ENCODE measurements at places on chromosomes 1 and 21.

DNA sequence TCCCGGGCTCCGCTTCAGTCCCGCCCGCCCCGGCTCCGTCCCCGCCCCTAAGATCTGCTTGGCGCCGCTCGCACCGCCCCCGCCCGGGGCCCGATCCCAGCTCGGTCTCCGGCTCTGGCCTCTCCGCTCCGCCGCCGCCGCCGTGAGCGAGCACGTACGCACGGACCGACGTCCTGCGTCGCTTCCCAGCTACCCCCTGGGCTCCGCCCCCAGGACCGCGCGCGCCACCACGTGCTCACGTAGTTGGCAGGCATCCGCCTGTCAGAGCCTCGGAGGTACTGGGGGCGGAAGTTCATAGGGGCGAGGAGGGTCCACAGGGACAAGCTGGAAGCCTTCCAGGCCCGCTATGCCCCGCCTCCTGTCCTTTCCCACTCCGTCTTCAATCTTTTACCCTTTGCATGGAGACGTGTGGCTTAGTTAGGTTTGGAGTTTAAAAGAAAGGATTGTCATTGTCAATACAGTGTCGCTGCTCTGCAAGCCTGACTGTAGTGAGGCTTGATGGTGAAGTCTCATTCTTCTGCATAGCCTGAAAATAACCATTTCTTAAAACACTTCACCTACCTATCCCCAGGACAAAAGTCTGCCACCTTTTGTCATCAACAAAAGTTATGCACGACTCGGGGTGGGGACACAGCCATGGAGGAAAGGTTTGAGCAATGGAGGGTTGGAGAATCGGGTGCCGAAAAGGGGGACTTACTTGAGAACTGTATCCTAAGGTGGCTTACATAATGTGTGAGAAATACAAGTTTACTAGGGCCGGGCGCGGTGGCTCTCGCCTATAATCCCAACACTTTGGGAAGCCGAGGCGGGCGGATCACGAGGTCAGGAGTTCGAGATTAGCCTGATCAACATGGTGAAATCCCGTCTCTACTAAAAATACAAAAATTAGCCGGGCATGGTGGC, at the start of gene CLK2:
Gene CLK2 (minus strand): TSS at position 162 of the 903 bp plus-strand sequence. CDS start 2,527 bp downstream, outside the sequence.
- DNase-seq = peak; percentile 95

DNA sequence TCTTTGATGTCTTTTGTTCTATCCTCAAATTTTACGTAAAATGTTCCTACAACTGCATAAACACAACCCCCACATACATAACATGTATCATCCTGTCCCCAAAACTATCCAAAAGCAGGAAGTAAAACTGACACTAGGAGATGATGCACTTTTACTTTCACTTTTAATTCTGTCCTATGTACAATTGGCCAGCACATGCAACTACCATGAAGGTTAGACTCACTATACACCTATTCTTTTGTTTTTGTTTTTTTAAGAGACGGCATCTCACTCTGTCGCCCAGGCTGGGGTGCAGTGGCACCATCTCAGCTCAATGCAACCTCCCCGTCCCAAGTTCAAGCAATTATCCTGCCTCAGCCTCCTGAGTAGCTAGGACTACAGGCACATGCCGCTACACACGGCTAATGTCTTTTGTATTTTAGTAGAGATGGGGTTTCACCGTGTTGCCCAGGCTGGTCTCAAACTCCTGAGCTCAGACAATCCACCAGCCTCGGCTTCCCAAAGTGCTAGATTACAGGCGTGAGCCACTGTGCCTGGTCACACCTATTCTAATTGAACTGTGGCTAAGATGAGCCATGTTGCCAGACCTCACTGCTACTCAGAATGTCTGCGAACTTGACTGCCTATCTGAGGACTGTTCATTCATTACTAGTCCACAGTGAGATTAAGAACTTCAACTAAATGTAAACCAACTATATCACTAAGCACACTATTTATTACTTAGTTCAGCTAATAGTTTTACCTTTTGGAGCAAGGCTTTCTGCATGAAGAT, 48.0 kb downstream of the TOR3A start:
- DNase-seq = peak; percentile 23

GRCh38 chr1:100530880-100531487, 7.0 kb upstream of the GPR88 start:
- DNase-seq = no peak

DNA sequence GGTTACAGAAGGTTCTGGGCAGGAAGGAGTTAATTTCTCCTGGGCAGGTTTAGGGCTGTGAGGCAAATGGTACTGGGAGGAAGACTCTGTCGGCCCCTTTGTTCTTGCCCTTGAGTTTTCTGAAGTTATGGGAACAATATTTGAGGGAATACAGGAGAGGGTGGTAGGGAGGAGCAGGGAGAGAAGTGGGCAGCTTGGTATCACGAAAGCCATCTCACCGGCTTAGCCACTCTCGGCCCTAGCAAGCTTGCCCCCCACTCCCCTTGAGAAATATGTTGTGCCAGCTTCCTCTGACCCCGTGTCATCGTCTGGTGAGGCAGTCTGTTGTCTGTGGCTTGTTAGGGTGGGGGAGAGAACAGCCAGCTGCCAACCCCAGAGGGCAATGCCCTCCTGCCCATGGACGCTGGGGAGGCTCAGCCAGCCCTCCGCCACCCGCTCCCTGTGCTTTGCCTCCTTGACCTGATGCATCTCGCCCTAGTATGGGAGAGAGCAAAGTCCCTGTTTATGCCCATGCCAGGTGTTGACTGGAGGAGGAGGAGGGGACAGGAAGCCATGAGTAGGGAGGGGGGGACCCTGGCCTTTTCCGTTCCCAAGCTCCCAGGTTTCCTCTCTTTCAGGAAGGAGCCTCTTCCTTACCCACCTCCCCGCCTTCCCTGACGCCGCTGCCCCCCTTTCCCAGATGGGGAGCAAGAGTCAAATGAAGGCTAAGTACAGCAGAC, 1.2 kb downstream of the EFNA1 start:
- DNase-seq = no peak

GRCh38 chr21:32457360-32457840, 44.9 kb downstream of the EVA1C start:
- DNase-seq = no peak

DNA sequence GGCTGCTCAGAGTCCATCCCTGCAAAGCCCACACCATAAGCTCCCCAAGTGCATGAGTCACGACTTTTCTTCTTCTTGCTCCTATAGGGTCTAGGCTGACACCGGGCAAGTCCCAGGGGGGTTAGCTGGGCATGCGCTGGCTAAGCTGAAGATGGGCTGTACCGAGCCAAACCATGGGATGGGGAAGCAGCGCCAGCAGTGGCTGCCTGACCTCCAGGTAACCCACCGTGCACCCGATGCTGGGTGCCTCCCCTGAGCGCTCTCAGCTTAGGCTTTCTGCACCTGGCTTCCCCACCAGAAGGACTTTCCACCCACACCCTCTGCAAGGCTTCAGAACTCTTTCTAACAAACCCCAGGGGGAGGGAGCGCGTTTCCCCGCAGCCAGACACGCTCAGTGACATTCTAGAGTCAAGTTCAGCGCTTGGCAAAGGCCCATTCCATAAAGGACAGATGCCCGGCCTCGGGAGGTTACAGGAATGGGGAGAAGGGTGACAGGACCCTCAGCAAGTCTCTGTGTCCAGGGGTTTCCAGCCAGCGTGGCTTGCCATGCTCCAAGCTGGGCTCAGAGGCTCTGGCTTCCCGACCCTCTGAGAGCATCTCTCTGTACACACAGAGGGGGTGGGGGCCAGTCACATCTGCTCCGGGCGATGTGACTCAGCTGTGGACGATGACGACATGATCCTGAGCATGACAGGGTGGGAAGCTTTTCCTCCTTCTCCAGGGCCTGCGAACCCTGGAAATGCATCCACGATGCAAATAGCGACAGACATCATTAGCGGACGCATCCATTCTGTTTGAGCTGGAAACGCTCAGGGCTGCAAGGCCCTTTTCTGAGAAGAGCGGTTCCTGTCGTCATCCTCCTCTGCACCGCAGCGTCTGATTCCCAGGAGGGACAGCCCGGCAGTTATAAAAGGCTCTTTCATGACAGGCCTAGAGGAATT, 107.8 kb downstream of the SIK1 start:
- no peak for DNase-seq

GRCh38 chr21:45162115-45162514, 87.7 kb downstream of the ADARB1 start:
- no peak for DNase-seq

DNA sequence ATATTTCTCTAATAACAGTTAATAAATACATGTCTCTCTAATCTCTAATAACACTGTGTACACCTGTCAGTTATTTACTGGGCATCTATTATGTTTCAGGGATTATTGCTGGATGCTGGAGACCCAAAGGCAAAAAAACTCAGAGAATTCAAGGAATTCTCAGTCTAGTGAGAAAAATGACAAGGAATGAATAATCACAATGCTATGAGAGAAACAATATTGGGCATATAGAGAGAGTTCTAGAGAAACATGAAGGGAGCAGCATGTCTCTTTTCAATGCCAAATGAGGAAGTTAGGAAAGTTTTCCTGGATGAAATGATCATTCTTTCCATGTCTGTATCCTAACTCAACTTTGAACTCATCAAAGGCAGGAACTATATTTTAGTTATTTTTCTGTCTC, 82.8 kb downstream of the TNFSF18 start:
- DNase-seq = no peak

DNA sequence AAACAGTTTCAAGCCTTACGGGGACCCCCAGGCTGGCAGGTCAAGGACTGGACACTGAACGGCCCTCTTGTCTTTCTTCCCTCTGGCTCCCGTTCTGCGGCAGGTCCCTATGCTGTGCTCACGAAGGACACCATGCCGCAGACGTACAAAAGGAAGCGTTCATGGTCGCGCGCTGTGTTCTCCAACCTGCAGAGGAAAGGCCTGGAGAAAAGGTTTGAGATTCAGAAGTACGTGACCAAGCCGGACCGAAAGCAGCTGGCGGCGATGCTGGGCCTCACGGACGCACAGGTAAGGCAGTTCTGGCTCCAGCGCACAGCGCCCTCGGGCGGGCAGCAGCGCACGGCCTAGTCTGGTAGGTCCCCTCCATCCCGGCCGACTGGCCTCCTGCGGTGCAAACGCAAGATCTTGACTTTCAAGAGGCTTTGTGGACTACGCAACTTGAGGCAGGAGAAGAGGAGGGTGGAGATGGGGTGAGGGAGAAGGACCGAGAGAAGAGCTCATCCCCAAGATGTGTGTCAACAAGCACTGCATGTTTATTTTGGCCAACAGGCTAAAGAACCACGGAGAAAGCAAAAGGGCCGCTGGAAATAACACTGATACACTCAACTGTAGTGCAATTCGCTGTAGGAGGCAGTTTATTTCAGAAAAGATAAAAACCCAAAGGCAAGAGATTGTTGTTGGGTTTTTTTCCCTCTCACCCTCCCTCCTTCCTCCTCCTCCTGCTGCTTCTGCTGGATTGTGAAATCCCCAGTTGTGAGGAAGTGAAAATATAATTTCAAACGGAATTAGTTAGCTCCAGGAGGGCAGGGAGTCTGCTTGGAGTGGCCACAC, 3.0 kb downstream of the HLX start:
- DNase-seq = no peak

GRCh38 chr1:47693115-47693514, 255.3 kb downstream of the FOXD2 start:
- DNase-seq = no peak

DNA sequence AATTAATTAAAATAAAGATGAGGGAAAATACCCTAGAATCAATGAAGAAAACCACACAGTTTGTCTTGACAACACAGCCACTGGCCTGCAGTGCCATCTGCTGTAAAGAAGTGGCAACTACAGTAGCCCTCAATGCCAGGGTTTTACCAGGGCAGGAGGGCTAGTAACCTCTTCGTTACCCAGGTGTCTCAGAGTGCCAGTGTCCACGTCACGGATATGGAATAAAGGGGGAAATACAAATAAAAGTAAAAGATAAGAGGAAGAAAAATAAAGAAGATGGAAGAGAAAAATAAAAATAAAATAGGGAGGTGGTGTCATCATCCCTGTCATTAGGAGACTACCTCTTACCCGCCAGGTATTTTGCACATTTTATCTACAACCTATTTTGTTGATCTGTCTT, 14.2 kb upstream of the SLC44A3 start:
- DNase-seq = peak; percentile 40

GRCh38 chr1:244074559-244075171, 23.6 kb downstream of the ZBTB18 start:
- DNase-seq = peak; percentile 70

DNA sequence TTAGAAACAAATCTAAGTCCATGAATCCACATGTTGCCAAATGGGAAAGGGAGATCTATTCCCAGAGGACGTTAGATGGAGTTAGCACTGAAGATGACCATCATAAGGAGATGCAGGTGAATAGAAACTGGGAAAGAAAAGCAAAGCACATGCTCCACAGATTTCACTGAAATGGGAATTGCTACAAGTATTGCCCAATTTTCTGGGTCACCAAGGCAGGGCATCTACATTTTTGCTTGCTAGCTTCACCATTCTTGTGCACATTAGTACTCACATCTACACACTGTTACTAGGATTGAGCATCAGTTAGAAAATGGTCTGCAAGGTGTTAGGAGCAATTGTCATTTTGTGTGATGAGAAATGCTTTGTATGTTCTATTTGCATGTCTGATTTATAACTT, 99.1 kb downstream of the JAK1 start:
- no peak for DNase-seq

DNA sequence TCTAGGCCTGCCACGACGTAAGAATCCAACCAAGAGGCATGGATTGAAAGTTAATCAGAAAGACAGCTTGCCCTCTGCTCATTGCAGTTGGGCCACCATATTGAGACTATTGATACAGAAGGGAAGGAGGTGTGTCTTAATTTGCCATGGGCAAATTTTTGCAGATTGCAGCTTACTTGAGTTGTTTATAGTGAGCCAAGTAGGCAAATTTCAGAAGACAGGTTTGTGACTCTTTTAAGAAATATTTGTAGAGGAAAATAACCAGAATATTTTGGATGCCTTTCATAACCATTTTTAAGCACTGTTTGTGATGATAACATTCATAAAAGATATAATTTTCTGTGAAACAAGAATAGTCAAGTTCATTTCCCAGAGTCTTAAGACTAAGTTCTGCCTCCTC, 74.1 kb downstream of the PRDM2 start:
- DNase-seq = no peak

DNA sequence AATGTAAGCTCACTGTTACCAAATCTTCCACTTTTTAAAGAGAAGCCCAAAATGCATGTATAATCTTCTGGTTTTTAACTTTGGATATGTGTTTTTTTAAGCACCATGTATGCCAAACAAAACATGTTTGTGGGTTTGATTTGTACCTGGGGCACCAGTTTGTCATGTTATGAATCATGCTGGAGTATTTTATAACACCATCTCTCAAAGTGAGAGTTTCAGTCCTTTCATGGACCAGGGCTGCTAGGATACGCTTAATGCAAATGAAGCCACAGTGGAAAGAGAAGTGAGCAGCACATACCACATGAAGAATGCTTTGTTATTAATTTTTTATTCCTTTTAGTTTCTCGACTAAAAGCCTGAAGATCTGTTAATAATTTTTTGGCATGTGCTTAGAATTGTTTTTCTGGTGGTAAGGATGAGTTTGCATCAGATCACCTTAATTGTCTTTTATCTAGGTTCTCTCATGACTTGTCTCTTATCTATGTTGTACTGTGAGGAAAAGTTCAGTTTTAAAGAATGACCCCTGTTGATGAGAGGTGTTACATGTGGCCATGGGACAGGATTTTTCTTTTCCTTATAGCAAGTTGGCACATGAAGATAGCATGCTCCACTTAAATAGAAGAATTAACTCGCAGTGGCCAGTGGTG, 2.0 kb upstream of the RABGAP1L start:
- peak; percentile 11 for DNase-seq

- DNase-seq = peak; percentile 11
Measured at GRCh38 chr1:228081578-228082213, 812 bp upstream of the ARF1 start.

GRCh38 chr21:34670220-34670961, 1.6 kb downstream of the CLIC6 start:
- DNase-seq = no peak

- DNase-seq = no peak
Measured at GRCh38 chr1:220952961-220953643, 73.9 kb downstream of the HLX start.

GRCh38 chr1:95371666-95372282, 137.8 kb downstream of the RWDD3 start:
- no peak for DNase-seq
